ENCODE measurements at places on chromosomes 7 and 10.

- DNase-seq: no peak
Observed at GRCh38 chr10:4215485-4215884, 430.5 kb upstream of the KLF6 start.

DNA sequence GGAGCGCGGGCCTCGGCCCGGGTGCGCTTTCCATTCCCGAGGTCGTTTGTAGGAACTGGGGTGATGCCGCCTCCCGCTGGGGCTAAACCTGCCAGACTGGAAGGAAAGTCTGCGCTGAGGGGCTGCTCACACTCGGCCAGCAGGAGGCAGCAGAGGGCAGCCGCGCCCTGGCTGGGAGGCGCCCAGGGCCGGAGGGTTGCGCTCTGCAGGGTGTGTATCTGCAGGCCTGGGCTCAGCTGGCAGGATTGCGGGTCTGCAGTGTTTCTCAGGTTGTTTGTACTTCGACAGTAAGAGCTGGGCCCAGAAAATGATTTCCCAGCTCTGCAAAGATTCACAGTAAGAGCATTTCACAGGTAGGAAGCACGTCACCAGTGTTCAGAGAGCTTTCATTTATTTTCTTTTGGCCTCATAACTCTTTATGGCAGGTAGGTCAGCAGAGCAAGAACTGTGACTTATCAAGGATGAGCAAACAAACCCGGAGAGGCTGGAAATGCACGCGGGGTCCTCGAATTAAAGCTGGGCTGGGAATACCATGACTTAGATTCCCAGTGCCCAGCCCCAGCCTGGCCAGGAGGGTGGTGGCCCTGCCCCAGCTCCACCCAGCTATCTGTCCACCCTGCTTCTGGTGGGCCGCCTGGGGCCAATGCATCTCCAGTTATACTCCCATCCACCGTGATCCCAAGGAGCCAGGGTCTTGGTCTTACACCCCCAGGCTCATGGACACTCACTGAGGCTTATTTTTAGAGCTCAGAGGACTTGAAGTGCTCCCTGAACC is 15.2 kb upstream of the PPP2R2D start:
- DNase-seq: peak; percentile 84

DNA sequence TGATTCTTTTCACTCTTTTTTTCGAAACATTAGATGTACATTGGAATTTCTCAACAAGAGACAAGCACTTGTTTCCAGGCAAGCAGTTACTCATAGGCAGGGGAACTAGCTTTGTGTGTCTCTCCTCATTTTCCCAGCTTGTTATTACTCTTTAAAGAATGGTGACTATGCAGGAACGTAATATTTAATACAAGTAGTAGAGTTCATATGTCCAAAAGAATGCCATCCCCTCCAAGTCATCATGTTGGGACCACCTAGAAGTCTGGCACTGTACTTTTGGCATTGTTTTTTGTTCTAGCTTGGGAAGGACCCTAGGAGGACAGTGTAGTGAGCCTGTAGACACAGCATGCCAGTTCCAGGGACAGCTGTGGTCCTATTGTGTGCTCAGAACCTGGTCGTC is 650.7 kb downstream of the INHBA start:
- DNase-seq: no peak

- no peak for DNase-seq
Observed at GRCh38 chr10:50407076-50407801, 155.9 kb upstream of the ASAH2 start.

DNA sequence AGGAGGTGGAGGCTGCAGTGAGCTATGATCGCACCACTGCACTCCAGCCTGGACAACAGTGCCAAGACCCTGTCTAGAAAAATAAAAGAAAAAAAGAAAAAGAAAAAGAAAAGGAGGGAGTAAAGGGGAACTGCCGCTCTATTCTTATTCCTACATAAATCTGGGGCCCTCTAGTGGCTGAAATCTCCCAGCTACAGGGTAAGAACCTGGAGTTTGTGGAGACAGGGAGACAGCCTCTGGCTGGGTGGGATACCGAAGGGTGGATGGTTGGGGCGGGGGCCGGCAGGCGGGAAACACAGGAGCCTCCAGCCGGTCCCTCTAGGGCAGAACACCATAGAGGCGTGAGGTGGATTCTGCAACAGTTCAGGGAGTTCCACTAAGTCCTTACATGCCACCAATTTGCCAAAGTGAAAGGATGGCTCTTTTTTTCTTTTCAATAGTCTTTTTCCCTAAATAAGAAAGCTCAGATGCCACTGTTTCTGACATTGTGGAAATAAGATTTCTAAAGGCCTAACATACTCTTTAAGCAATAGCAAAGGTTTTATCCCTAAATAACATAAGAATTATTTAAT is 117.3 kb downstream of the SVIL start:
- DNase-seq: no peak

GRCh38 chr10:32239769-32240168 is 107.2 kb downstream of the EPC1 start:
- no peak for DNase-seq

- DNase-seq: no peak
Observed at GRCh38 chr7:151925446-151926335, 30.6 kb upstream of the GALNTL5 start.

DNA sequence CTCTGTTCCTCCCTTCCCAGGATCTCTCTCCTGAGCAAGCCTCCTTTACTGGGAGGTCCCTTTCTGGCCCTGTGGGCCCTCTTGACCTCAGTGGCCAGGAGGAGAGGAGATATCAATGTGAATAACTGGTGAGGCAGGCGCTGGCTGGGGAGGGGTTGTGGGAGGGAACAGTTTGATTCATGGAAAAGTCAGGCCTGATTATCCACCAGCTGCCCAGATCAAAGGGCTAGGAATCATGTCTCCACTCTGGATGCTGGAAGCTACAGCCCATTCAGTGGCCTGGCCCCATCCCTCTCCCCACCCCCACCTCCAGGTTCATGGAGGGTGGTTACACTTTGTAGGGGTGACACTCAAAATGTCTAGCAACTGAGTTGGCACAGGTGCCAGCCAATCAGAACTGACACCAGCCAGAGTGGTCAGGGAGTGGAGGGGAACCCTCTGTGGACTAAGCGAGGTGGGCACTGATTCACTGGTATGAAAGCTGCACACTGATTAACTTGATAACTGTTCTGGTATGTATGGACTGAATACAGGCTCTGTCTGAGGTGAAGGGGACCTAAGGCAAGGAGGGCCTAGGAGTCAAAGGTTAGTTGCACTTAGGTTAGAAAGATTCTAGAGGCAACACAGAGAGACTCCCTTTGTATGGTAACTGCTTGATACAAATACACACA is 4.8 kb downstream of the PRRT4 start:
- no peak for DNase-seq

- DNase-seq: no peak
Observed at GRCh38 chr10:72104472-72105097, 16.2 kb upstream of the SPOCK2 start.

- no peak for DNase-seq
Observed at GRCh38 chr7:31767686-31768358, 80.8 kb downstream of the PPP1R17 start.

GRCh38 chr7:143882020-143882603 is 19.9 kb downstream of the TCAF1 start:
- DNase-seq: no peak

- DNase-seq: no peak
Observed at GRCh38 chr10:30861221-30861620, 170.4 kb downstream of the ZNF438 start.

DNA sequence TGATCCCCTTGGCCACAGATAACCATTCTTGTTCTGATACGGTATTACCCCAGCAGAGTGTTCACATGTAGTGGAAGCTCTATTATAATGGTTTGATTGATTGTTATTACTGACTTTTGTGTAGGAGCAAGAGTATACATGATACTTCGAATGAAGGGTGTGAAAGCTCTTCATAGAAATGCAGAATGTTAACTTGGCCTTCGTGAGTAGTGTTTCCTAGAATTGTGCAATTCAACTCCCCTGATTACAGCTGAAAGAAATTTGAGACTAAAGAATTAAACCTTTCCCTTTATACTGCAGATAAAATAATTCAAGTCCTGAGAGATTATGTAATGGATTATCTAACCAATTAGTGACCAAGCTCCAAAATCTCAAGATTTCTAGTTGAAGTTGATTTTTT is 38.2 kb downstream of the MKLN1 start:
- no peak for DNase-seq

DNA sequence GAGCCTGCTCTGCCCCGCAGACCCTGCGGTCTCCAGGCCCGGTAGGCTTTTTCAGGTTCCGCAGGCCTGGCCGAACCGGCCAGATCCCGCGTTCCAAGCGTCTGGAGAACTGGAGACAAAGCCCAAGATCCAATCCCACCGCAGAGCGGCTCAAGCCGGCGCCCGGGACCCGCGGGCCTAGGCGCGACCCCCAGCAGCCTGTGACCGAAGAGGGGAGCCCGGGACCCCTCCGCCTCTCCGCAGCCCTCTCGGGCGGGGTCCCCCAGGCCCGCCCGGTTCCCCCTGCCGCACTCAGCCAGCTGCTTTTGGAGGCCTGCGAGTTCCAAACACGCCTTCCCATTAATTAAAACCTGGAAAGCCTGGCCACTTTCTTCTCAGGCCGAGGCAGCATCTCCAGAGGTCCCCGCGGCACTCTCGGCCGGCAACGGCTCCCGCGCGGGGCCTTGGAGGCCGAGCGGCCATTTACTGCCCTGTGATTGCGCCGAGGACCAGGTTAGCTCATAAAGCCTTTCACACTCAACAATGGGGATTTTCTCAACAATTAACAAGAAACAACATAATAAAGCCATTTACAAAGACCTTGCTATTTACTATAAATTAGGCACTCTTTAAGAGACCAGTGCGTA is 16.7 kb downstream of the SKIDA1 start:
- DNase-seq: no peak

DNA sequence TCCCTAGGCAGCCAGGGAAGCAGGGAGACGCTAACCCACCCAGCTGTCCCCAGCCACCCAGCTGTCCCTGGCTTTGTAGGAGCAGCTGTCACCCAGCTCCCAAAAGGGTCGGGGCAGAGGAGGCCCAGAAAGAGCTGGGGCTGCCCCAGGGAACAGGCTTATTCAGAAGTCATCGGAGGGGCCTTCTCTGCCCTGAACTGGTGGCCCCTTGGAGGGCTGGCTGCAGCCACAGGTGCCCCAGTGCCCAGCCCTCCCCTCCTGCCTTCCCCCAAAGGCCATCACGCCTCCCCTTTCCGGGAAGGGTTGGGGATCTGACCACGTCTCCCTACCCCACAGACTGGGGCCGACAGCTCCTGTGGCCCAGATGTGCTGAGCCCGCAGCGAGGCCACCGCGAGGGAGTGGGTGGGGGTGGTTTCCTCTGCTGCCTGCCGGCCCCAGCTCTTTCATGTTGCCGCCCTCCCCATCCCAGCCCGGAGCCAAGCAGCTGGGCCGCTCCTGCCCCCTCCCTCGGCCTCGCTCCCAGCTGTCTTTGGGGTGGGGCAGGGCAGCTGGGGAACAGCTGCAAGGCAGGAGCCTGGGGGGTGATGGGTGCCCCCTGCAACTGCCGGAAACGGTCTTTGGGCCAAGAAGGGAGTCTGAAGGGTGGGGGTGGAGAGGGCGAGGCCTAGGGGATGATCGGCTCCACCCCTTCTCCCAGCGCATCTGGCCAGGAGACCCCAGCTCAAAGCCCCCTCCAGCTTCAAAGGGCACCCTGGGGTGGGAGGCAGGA is 16.8 kb downstream of the TRIM8 start:
- DNase-seq: peak; percentile 29

DNA sequence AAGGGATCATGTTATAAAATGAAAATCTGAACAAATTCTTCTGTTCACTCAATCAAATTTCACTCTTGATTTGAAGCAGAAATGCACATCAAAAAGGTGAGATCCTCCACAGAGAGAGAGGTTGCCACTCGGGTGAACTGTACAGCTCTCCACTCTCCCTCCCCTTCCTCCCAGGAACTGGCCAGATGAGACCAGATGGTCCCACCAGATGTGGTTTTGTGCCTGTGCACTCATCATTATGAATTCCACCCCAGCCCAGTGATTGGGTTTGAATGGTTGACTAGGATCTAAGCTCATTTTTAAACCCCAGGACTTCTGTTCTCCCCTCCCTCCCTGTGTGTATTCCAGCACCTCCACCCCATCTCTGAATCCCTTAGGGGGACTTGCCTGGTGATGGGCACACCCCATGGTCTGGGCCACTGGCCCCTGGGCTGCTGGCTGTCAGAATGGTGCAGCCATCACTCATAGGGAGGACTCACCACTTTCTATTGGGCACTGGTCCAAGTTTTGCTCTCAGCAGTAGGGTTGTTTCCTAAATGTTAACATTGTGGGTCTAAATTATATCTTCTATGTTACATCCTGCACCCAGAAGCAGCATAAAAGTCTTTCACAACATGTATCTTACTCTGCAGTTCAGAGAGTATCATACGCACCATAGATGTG is 393.1 kb downstream of the TNS3 start:
- DNase-seq: no peak

DNA sequence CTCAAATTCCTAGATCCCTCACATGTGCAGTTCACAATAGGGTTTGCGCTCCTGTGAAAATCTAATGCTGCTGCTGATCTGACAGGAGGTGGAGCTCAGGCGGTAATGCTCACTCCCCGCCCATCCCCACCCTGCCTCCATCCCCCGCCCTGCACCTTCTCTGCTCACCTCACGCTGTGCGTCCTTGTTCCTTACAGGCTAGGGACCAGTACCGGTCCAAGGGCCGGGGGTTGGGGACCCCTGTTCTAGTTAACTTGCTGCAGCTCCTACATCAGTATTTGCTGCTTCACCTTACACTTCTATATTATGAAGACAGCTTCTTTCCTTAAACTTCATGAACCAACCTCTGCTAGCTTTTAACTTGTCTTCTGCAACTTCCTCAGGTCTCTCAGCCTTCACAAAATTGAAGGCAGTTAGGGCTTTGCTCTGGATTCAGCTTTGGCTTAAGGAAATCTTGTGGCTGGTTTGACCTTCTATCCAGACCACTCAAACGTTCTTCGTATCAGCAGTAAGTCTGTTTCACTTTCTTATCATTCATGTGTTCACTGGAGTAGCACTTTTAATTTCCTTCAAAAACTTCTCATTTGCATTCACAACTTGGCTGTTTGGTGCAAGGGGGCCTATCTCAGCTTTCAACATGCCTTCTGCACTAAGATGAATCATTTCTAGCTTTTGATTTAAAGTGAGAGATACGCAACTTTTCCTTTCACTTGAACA is 1.7 kb upstream of the TNKS2 start:
- no peak for DNase-seq
